ENCODE measurements at places on chromosomes 3 and 15. TPM values are rescaled to one million over a fixed set of nuclear protein-coding genes. Genes with fewer than 3 reads are reported as not detected.

The HRG gene
- not detected for total RNA-seq

The TNNC1 gene
- not detected for total RNA-seq

GRCh38 chr3:69579306-69580041 is 159.8 kb upstream of the MITF start:
- no peak for DNase-seq

The DUOX1 gene
- 0.17 TPM for total RNA-seq

Data from Daoy (cell line).